ENCODE measurements at places on chromosomes 12 and 14.

- no peak for DNase-seq
These were observed 950.7 kb upstream of the FLRT2 start for GRCh38 chr14:84579292-84579691.

DNA sequence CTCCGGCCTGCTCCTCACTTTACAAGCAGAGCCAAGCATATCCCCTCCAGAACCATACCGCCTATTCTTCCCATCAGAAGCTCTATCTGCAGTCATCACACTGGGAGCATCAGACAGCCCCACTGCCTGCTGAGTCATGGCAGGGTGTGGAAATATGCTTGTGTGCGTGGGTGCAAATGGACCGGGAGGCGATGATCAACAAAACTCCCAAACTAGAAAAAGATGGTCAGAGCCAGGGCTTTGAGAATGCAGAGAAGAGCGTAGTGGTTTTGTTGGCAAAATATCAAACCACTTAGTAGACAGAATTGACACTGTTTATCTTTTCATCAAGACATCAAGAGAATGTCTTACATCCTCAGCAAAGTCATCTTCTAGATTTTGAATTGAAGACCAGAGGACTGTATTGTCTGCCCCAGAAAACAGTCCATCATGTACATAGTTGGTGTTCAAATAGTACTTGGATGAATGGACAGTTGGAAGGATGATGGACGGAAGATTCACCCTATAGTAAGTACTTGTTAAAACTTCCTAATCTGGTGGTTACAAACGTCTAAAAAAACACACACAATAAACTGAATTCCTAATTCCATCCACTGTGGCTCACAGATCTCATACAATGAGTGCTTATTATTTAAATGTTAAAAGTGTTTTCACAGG lies 54.9 kb downstream of the VWF start:
- DNase-seq = no peak

DNA sequence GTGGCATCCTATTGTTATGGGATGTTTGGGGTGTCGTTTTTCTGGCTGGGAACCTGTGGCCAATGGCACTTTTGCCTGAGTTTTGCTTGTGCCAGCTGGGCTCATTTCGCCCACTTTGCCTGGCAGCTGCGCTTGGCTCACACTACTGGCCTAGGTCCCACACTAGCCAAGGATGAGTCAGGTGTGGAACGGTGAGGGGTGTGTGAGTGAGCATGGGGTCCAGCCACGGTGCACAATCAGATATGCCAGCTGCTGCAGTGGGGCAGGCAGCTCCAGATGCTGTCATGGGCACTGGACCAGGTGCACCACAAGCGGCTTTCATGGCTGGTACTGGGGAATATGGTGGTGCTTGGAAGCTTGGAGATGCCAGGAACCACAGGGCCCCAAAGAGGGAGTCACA lies 21.5 kb downstream of the TRHDE start:
- DNase-seq = no peak

DNA sequence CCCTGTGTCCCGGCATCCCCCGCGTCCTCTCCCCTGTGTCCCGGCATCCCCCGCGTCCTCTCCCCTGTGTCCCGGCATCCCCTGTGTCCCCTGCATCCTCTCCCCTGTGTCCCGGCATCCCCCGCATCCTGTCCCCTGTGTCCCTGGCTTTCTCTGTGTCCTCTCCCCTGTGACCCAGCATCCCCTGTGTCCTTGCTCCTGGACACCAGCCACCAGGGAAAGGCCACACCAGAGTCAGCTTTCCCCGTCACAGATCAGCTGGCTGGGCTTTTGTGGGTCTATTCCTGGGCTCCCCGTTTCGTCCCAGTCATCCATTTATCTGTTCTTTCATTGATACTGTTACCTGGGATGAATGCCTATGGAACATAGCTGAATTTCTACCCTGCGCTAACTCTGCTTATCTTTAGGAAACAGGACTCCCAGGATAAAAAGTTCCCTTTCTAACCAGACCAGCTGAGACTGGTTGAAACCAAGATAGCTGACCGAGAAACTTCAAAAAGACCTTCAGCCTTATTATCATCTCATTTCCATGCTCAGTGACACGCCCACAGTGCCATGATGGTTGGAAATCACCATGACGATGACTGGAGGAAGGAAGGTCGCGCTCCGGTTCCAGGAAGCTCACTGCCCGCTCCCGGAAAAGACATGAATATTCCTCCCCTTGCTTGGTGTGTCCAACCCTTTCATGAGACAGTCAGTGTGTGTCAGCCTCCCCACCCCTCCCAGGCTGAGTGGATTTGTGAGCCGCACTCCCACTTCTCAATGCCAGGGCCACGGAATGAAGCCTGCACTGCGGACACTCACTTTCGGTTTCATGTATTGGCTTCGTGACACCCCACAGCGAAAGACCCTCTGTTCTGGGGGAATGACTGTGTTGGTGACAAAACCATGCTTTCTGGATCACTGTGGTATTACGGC lies 276.4 kb upstream of the SFSWAP start:
- DNase-seq = no peak

- DNase-seq = no peak
These were observed 572.8 kb upstream of the USP15 start for GRCh38 chr12:61687407-61687806.

DNA sequence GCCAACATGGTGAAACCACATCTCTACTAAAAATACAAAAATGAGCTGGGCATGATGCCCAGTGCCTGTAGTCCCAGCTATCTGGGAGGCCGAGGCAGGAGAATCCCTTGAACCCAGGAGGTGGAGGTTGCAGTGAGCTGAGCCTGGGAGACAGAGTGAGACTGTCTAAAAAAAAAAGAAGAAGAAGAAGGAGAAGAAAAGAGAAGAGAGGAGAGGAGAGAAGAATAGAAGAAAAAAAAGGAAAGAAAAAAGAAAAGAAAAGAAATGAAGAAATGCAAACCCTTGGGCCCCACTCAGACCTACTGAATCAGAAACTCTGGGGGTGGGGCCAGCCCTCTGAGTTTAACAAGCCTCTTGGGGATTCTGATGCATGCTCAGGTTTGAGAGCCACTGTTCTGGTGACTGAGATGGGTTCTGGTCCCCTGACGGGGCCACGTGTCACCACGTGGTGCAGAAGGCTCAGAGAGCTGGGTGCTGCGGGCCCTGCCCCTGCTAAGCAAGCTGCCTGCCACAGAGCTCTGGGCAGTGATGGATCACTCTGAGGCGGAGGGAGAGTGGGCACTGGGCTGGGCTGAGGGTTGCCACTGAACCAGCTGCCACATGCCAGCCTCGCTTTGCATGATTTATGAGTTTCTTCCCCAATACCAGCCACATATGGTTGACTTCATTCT lies 37.5 kb downstream of the ERH start:
- DNase-seq = no peak

DNA sequence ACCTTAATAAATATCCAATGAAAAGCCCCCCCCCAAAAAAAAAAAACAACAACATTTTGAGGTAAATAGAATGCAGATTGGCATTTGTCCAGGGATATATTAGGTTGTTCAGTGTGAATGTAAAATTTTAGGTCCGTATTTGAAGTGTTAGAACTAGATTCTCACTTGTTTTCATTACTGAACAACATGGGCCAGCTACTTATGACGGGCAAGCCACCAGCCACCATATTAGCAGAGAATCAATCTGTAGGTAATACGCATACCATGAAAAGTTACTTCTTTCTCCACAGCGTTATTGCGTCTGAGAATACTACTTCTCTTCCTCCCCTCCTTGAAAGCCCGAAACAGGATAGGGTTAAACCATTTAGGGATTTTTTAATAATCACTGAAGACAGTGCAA lies 5.4 kb downstream of the FLRT2 start:
- DNase-seq = no peak

- no peak for DNase-seq
These were observed 18.9 kb downstream of the DYRK2 start for GRCh38 chr12:67667276-67668073.

All from activated CD8-positive, alpha-beta memory T cell treated with anti-CD3 and anti-CD28 coated beads for 4 hours (primary cell).